ENCODE measurements at places on chromosomes 5 and 9. TPM values are rescaled to one million over a fixed set of nuclear protein-coding genes. Genes with fewer than 3 reads are reported as not detected.

Gene PTGS1
- 0.44 TPM for total RNA-seq

GRCh38 chr5:176980818-176981217, 25.8 kb downstream of the UIMC1 start:
- no peak for DNase-seq

DNA sequence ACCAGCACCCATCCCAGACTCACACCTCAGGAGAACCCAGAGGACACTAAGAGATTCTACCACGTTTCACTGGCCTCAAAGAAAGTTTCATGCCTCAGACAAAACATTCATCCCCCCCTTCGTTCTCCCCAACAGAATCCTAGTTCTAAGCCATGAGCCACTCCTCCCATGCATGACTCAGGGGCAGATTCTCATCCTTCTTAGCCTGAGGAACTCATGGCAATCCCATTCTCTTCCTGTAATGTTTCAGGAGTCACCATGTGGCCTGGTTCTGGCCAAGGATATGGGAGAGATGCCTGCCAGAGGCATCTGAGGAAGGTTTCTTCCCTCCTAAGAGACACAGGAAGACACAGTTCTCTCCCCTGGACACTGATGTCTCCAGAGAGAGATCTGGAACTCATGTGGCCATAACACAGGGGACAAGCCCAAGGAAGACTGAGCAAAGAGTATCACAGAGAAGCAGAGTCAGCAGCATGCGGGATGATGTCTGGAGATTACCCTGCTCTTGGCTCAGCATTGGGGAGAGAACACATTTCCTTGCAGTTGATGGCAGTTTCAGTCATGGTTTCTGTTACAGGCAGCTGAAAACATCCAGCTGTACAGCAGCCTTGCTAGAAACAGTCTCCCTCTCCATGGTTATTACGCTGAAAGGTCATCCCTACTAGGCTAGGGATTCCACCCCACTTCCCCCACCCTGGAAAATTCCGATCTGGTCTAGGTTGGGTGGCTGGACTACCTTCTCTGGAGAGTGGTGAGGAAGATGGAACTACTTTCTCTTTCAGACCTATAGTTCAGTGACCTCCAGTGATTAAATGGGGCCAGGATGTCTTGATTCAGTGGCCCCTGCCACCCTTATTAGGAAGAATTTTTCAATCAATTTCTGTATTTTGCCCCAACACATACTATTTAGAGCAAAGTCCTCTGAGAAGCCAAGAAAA, 115.4 kb downstream of the ZNF608 start:
- no peak for DNase-seq

DNA sequence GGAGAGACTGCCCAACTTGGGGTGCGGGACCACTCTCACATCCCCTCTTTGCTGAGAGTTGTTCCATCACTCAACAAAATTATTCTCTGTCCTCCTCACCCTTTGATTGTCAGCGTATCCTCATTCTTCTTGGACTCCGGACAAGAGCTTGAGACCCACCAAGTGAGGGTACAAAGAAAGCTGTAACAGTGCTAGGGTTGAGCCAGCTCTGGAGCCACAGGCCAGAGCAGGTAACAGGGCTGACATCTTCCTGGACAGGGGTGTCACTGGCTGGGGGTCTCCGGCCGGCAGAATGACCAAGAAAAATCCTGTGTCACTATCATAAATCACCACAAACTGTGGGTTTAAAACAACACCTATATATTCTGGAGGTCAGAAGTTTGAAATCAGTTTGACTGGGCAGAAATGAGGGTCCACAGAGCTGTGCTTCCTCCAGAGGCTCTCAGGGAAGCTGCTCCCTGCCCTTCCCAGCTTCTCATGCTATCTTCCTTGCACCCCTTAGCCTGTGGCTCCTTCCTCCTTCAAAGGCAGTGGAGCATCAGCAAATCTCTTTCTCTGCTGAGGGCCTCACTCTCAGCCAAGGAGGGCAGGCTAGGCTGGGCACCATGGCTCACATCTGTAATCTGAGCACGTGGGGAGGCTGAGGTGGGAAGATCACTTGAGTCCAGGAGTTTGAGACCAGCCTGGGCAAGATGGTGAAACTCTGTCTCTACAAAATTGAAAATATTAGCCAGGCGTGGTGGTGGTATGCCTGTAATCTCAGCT, 4.1 kb upstream of the BBLN start:
- DNase-seq = no peak
